Activated T-helper 1 cell treated with anti-CD3 and anti-CD28 coated beads, Interleukin-12 subunit alpha, Interleukin-12 subunit beta, Interleukin-2, Interleukin-4 antibody, amounts not matched to agents 30 ng/mL and 10 ng/mL and 1 ng/mL, durations not matched to agents 14 hours and 24 hours and 36 hours (primary cell): ENCODE measurements at places on chromosomes 2 and 18.

DNA sequence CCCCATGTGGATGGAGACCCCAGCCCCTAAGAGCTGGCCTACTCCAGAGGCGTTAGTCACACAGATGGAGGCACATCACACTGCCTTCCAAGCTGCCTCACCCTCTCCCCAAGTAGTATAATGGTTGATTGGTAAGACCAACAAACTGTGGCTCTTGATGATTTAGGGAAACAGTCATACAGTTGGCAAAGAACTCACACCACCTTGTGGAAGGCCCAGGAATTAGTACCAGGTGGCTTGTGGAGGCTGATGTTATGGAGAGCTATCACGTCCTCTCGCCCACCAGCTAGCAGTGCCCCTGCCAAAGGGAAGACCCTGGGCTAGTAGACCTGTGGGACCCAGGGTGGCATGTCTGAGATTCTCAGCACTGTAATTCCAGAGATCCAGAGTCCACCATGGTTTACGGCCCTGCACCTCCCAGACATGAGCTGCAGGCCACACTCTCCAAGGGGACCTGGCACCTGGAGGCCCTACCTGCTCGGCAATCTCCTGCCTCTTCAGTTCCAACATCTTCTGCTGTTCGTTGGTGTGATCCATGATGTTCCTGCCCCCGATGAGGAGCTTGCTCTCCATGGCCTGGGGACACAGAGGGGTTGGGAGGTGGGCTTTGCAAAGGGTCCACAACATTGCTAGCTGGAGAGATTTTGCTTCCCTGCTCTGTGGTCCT lies 26.3 kb downstream of the KIF3C start:
- no peak for DNase-seq

DNA sequence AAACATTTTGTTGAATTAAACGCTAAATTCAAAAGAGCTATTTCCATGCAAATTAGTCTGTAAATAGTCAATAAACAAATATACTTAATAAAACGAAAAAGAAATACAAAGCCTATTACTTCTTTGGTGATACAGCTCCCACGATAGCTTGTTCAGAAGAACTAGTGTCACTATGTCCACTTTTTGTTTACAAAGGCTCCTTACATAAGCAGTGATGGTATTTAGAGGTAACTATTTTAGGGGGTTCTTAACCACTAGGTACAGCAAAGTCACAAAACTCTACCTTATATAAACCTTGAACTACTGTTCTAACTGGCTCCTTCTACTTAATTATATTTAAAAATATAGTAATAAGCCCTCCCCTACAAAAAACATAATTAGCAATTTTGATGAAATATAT lies 21.9 kb downstream of the ALS2 start:
- DNase-seq: no peak

- peak; percentile 96 for DNase-seq
Measured at GRCh38 chr2:159712143-159712928, at the start of gene MARCHF7. TSS of gene MARCHF7 (plus strand) at chr2:159712506. CDS start at chr2:159729023, 16,517 bp downstream.

DNA sequence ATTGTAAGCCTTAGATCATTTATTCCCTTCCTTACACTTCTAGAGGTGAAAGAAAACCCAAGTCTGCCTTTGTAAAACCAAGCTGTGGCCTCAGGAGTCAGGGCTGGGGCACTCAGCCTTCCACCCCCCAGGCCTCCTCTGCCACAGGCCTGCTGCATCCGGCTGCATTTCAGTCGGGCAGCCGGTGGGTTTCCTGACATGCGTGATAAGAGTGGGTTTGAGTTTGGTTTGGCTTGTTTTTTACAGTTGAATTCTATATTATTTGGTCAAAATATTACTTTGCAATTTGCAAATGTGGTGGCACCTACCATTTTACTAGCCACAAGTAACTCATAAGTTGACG lies 42.4 kb downstream of the ADI1 start:
- no peak for DNase-seq

GRCh38 chr2:232374356-232374755 lies 4.2 kb upstream of the ALPP start:
- DNase-seq: no peak

DNA sequence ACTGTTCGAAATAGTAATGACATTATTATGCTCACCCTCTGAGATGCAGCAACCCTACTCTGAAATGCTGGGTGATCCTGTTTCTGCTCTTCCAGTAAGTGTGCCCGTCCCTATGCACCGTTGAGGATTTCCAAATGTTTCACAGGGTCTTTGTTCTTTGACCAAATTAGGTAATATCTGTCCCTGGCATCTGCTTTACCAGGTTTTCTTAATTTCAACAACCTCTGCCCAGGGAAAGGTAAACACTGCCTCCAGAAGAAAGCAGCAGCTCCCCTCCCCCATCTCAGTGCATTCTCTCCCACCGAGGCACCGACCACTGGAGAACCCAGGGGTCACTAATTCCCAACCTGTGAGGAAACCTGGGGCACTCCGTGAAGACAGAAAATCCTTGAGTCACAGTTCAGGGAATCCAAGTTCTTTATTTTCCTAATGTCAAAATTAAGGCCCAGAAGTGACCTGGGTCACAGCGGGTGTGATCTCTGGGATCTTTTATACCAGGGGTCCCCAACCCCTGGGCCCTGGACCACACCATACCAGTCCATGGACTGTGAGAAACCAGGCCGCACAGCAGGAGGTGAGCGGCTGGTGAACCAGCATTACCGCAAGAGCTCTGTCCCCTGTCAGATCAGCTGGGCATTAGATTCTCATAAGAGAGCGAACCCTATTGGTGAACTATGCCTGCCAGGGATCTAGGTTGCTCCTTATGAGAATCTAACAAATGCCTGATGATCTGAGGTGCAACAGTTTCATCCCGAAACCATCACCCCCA lies 1.2 kb upstream of the GRB14 start:
- no peak for DNase-seq

DNA sequence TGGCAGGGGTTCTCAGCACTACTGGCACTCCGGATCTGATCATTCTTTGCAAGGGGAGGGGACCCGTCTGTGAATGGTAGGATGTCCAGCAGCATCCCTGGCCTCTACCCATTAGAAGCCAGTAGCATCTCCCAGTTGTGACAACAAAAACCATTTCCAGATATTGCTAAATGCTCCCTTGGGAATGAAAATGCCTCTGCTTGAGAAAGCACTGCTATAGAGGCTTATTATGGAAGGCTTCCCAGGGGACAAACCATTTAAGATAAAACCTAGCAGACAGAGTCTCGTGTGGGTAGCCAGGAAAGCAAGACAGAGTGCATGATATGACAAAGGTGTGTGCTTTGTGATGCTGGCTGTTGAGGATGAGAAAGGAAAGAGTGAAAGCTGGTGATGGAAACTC lies 273.7 kb downstream of the TMX3 start:
- DNase-seq: no peak

- no peak for DNase-seq
Measured at GRCh38 chr2:85706599-85707296, 12.6 kb downstream of the GNLY start.

- DNase-seq: no peak
Measured at GRCh38 chr2:217386041-217386440, 526.2 kb upstream of the TNP1 start.

- peak; percentile 12 for DNase-seq
Measured at GRCh38 chr2:150023044-150023443, 435.5 kb upstream of the MMADHC start.

GRCh38 chr2:171999604-172000469 lies at the start of gene METAP1D:
TSS of gene METAP1D (plus strand) at chr2:171999953. CDS start at chr2:171999970, 17 bp downstream.
- peak; percentile 88 for DNase-seq

GRCh38 chr2:196640031-196640548 lies 575 bp downstream of the CCDC150 start:
- DNase-seq: no peak

- no peak for DNase-seq
Measured at GRCh38 chr18:35588995-35589394, 7.5 kb downstream of the GALNT1 start.

- no peak for DNase-seq
Measured at GRCh38 chr2:197298609-197299008, 12.0 kb downstream of the ANKRD44 start.

GRCh38 chr18:59454909-59455727 lies 96.1 kb upstream of the LMAN1 start:
- no peak for DNase-seq

- DNase-seq: no peak
Measured at GRCh38 chr2:23521060-23521459, 136.1 kb downstream of the KLHL29 start.

DNA sequence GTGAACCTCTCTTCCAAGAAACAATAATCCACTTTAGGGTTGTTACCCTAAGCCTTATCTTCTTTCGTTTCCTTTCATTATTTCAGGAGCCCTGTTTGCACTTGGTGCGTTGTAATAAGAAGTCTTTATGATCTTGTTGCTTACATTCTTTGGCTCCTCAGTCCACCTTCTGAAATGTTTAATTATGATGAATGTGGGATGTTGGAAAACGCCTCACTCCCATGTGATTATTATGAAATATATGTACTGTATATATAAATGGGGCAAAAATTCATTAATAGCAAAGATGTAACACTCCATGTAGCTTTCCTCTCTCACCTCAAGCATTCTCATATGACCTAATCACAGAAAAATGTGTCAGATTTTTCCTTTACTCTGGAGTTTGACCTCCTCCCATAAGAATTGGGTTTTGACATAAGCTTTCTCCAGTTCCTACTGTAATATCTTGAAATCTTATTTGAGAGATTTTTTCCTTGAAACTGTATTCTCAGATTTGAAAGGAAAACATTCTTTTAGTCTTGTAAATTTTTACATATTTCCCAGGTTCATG lies 397.2 kb upstream of the FANCL start:
- DNase-seq: no peak

- no peak for DNase-seq
Measured at GRCh38 chr2:194621945-194622344, 1035.1 kb upstream of the SLC39A10 start.

- DNase-seq: no peak
Measured at GRCh38 chr2:240247868-240248720, 107.6 kb upstream of the OTOS start.

GRCh38 chr18:46329736-46330246 lies 225.6 kb downstream of the HAUS1 start:
- no peak for DNase-seq

DNA sequence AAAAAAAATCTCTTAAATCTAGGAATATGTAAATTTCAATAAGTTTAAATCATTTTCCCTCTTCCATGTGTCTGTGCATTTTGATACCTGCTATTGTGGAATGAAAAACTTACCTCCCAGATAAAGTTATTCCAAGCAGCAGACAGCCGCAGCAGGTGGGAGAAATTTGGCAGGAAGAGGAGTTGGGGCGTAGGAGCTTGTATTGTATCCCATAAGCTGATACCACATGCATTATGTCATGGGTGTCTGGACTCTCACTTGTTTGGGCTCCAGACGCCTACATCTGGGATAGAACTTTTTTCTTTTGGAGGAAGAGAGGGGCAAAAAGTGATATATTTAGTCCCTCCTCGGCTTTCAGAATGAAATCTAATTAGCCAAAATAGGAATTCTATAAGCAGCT lies 59.3 kb upstream of the TCF4 start:
- DNase-seq: no peak

- DNase-seq: no peak
Measured at GRCh38 chr2:180352620-180353019, 345.5 kb upstream of the CWC22 start.

- no peak for DNase-seq
Measured at GRCh38 chr2:27115519-27115918, 3.4 kb downstream of the CGREF1 start.

DNA sequence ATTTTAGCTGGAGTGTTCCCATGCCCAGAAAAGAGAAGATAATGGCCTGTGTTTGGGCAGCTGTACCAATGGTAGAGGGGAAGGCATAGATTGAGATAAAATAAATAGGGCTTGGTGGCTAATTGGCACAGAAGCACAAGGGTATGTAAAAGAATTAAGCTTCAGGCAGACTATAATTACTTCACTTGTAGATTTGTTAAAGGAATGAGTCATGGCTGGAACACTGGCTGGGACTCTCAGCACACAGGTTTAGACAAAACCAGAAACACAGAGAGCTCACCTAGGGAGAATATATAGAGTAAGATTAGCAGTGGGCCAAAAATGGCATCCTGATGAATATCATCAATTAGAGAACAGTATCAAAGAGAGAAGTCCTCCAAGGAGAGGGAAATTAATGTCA lies 198.3 kb upstream of the FIGN start:
- DNase-seq: no peak

DNA sequence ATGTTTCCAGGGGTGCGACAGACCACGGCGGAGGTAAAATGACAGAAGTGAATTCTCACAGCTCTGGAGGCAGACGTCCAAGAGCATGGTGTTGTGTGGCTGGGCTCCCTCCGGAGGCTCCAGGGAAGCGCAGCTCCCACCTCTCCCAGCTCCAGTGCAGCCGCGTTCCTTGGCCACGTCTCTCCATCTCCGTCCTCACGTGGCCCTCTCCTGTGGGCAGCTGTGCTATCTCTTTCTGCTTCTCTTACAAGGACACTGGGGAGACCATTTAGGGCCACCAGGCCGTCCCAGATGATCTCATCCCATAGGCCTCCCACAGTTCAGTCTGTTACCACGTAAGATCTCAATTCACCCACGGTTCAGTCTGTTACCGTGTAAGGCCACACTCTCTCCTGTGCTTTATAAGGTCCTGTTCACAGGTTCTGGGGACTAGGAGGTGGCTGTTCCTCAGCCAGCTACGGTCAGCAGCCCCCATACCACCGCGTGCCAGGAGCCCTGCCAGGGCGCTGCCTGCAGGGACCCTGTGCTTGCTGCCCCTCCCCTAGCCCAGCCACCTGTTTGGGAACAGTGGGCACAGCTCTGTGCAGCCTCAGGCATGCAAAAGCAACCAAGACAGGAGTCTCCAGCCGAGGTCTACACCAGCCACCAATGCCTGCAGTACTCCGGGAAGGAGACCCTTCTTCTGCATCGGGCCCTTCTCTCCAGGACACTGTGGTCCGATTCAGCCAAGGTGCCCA lies 2.9 kb upstream of the MAB21L4 start:
- DNase-seq: no peak

GRCh38 chr2:105800036-105800713 lies 55.5 kb downstream of the NCK2 start:
- DNase-seq: no peak

- no peak for DNase-seq
Measured at GRCh38 chr2:33166287-33166881, 219.6 kb downstream of the LTBP1 start.

GRCh38 chr18:7633171-7633570 lies 66.1 kb downstream of the PTPRM start:
- no peak for DNase-seq

DNA sequence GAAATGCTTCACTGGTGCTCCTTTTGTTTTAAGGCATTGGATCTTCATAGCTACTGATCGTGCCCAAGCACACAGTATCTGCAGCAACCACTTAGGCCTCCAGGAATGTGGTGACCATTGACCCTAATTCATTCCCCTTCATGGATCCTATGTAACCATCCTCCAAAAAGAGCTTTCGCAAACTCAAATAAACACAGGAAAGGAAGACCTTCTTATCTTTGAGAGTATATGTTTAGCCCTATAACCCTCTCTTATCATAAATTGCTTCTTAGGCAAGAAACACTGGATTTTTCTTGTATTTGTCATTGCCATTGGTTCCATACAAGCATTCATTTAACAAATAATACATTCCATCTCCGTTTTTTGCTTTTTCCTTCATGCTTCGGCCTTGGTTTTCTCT lies 4.1 kb upstream of the TTR start:
- no peak for DNase-seq

DNA sequence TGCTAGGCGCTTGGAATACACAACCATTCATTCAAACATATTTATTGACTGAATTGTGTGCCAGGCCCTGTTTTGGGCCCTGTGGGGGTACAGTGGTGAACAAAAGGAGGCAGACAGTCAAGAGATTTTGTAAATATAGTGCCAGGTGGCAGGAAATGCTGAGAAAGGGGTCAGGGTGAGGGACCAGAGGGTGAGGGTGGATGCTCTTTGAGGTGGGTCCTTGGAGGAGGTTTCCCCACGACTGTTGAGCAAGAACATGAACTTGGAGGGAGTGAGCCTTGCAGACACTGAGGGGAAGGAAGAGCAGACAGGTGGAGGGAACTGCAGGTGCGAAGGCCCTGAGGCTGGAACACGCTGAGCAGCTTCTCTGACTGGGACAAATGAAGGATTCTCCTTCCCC lies 40.7 kb downstream of the ODC1 start:
- DNase-seq: no peak
